ENCODE measurements at places on chromosomes 1 and 21.

DNA sequence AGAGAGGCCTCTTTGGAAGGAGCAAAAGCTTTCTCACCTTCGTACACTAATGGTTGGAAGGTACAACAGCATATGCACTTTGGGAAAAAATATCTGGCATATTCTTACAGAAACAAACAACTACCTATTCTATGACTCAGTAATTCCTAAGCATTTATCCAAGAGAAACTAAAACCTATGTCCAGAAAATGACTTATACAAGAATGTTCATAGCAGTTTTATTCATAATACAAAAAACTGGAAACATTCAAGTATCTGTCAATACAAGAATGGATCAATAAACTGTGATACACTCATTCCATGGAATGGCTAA is 8.2 kb downstream of the NBPF1 start:
- no peak for DNase-seq

GRCh38 chr1:211635597-211636205 is 39.7 kb downstream of the NEK2 start:
- DNase-seq = no peak

DNA sequence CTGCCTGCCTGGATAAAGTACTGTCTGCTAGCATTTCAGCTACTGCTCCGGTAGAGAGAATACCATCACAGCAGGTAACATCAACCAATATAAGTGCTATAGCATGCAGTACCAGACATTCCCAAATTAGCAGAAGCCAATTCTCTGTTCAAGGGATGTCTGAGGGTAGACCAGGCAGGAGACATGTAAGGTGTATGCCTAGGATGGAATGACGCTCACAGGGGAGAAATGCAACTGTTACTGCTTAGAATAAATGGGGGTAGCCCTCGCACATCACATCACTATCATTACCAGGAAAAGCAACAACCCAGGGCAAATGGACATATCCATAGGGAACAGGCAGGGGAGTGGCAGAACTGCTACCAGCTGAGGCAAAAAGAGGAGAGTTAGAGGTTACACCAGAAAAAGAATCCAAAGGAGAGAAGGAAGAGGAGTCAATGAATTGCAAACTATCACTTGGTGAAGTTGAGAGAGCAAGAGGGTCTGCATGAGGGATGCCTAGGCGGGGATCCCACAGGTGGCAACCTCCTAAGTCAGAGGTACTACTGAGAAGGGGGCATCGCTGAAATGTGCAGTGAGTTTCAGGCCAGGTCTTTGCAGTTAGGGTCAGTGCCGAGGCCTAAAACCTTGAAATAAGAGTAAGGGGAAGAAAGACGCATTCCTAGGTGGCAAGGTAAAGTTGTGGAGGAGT is 1.1 kb downstream of the UBE2Q1 start:
- no peak for DNase-seq

DNA sequence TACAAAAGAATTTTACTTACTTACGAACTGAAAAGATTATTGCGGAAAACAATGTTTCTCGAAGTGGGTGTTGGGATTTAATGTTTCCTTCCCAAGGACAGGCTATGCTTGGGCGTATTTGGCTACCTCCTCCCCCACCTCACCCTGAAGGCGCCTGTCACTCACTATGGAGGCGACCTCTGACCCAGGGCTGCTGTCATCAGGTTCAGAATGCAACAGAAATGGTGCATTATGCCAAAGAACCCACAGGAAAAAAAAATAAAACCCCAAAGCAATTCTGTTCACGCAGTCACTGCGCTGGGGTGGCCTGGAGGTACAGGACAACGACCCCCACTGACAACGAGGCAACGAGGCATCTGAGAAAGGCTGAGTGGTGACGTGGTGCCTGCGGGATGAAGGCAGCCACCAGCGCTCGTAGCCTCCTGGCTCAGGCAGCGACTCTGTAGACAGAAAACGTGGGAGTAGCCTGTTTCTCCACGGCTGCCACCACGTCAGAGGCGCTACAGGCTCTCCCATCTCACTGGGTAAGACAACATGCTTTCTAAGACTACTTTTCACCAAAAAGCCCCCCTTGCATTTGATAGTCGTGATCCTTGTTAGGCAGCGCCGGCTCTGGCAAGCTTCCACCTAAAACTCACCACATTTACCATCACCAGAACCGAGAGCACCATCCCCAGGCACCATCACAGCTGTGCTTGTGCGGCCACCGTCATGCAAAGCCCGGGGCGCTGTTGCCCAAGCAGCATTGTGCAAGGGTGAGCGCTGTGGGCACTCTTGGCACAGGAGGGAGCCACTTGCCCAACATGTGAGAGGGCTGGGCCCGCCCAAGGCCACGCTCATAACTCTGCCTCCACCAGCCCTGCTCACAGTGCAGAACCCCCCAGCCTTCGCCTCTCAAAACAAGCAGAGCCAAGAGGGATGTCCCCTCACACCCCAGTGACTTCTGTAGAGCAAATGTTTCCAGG is 14.3 kb downstream of the NADK start:
- no peak for DNase-seq

GRCh38 chr1:202009326-202010179 is 834 bp upstream of the ELF3 start:
- peak; percentile 79 for DNase-seq

- DNase-seq = no peak
Observed at GRCh38 chr1:218588540-218589172, 243.5 kb downstream of the TGFB2 start.

DNA sequence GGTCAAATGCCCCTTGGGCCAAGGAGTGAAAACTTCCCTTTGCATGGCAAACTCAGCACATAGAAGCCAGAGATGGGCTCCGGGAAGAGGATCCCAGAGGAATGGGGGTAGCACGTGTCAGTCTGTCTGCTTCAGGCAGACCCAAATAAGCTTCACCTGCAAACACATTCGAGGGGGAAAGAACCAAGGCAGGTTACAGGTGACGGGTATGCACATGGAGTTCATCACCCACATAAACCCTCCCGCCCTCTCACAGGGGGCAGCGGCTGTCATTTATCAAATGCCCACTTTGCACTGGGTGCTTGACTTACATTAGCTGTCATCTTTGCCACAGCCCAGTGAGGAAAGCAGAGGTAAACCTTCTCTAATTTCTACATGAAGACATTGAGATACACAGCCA is 73.0 kb upstream of the TLR5 start:
- DNase-seq = no peak

GRCh38 chr1:7019510-7019909 is 234.3 kb downstream of the CAMTA1 start:
- DNase-seq = no peak

- no peak for DNase-seq
Observed at GRCh38 chr1:923131-923990, at the start of gene SAMD11. TSS of gene SAMD11 (plus strand) at chr1:923923. CDS start at chr1:924432, 509 bp downstream.

- no peak for DNase-seq
Observed at GRCh38 chr1:151721788-151722510, 627 bp downstream of the RIIAD1 start.

DNA sequence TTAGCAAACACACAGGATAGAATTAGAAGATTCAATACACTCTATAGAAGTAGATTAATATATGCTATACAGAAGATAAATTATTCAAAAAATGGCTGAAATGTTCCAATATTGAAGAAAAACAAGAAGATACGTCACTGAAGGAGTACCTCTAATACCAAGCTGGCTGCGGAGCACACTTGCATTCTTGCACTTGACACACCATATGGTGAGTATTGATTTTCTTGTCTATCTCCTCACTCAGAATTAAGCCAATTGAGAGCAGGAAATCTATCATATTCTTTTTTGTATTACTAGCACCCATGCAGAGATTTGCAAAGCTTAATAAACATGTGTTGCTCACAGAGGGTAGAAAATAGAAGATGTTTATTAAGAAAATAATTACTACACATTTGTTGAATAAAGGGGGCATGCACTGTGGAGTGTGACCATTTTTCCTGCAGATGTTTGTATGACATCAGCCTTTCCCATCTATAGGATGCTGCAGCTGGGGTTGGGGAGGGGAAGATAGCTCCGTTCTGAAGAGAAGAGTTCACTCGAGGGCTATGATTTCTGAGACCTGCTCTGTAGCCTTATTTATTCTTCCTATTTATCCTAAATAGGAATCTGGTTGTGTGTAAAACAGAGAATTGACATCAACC is 318.1 kb downstream of the HHIPL2 start:
- no peak for DNase-seq

GRCh38 chr21:46557469-46557868 is 47.4 kb downstream of the S100B start:
- no peak for DNase-seq

DNA sequence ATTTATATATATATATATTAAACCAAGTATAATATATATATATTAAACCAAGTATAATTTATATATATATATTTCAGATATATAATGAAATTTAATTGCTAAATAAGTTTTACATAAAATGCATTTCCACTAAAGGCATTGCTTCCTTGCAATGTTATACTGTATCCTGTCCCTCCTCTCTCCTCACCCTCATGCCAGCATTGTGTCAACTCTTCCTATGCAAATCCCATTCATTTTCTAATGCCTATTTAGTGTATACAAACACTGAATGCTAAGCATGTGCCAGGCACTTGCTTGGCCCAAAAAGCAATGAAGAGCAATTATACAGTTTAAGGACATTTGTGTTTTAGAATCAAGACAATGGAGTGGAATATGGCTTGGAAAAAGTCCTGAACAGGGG is 71.7 kb upstream of the PRMT6 start:
- no peak for DNase-seq

- peak; percentile 30 for DNase-seq
Observed at GRCh38 chr21:33403128-33403785, at the start of gene IFNGR2. TSS of gene IFNGR2 (plus strand) at chr21:33403413. CDS start at chr21:33403544, 131 bp downstream.

DNA sequence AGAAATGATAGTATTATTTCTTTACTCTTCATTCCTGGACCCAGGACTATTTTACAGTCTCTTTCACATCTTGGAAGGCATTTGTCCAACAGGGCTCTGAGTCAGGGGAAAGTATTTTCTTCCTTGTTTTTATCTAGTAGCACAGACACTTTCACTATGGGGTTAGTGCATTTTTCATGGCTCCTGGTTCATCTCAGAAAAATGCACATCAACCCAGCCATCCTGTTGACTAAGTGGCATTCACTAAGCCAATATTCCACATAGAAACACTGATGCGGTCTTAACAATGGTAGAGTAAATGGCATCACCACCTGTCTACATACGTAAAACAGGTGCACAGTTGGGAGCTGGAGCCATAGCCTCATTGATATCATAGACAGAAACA is 87.4 kb upstream of the C1orf21 start:
- DNase-seq = no peak

DNA sequence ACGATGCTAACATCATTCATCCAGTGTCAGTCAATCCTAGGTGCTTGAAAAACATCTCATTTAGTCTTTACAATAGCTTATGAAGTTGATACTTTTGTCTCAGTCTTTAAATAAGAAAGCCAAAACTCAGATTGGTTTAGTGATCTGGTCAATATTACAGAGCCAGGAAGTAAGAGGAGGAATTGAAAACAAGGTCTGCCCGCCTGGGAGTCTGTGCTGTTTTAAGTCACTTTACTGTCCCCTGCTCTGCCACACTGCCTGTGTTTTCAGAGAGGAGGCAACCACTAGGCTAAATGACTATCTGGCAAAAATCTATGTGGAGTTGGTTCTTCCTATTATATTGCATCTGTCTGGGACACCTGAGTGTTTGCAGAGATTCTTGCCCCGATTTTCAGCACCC is 62.3 kb downstream of the ST6GALNAC3 start:
- no peak for DNase-seq

DNA sequence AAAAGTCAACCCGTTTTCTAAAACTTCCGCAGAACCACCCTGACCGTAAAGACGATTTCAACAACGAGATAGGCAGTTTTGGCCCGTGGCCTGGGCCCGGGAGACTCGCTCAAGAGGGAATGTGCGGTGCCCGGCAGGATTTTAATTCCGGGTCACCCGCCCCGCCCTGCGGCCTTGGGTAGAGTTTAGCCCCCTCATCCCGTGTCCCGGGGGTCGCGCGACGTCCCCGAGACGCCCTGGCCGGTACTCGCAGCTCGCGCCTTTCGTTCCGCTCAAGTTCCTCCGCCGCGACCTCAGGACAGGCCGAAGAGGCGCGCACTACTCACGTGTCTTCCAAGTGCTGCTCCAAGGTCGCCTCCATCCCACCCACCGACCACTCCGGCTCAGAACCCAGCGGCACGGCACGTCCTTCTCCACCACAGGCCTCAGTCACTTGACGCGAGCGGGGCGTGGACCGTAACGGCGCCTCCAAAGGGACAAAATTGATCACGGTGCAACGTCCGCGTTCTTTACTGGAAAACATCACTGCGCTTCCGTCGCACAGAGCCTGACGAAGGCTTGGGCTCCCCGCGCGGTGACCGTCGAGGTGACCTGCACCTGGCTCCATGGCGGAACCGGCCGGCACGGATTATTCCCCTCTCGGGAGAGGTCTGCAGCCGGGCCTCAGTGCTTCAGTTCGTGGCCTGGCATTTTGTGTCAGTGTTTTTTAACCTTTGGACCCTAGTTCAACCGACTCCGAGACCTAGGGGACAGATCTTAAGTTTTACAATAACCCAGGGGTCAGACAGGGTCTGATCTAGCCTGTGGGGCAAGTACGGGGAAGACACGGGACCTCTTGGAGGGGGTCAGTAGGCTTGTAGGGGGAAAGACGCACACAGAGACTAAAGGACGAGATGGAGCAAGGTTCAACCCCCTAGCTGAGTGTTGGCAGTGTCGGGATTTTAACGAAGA is at the start of gene LAMTOR5:
Gene LAMTOR5 (minus strand): TSS at position 435 of the 951 bp plus-strand sequence. CDS start 74 bp downstream, at position 361.
- DNase-seq = peak; percentile 80

DNA sequence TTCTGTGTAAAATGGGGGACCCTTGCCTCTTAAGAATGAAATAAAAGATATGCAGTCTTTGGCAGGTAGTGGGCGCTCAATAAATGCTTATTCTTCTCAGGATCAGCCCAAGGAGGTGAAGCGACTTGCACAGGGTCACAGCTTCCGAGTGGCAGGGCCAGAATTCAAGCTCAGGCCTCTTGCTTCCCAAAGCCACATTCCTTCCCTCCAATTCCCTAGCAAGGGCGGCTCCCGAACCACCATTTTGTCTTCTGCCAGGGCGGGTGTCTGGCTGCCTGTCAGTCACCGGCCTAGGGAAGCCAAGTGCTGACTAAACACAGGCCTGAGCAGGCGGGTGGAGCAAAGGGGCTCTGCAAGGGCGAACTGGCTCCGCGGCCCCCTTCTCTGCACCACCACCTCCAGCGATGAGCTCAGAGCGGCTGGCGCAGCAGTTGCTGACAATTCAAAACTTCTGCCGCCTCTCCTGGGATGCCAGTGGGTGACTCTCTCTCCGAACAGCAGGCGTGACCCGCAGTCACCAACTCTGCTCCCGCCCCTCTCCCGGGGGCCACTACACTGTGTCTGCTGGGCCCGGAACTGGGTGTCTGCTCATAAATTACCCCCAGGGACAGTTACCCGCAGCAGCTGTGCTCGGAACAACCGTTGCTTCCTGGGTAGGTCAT is 10.8 kb downstream of the GPR3 start:
- DNase-seq = no peak

GRCh38 chr21:27372381-27372780 is 405.5 kb upstream of the ADAMTS5 start:
- no peak for DNase-seq

GRCh38 chr1:70509996-70510876 is 99.2 kb downstream of the CTH start:
- no peak for DNase-seq

All from substantia nigra (tissue), 51 donors.